Testis (tissue), 5 donors: ENCODE measurements at places on chromosomes 6 and 20. TPM values are rescaled to one million over a fixed set of nuclear protein-coding genes. Genes with fewer than 3 reads are reported as not detected.

The OTOR gene
- polyA plus RNA-seq, result not detected

The C20orf96 gene
- polyA plus RNA-seq, result 46.3 TPM

The C6orf118 gene
- 18.3 TPM for polyA plus RNA-seq

The C6orf132 gene
- 2.0 TPM for polyA plus RNA-seq

The CHRNA4 gene
- 3.3 TPM for polyA plus RNA-seq

The RAET1L gene
- not detected for polyA plus RNA-seq

The BPIFB4 gene
- polyA plus RNA-seq, result 1.7 TPM

The VWA7 gene
- 2.7 TPM for polyA plus RNA-seq

The OPRM1 gene
- 8.7 TPM for polyA plus RNA-seq

The KHDC1 gene
- 8.5 TPM for polyA plus RNA-seq
